ENCODE measurements at places on chromosomes 3 and 15.

DNA sequence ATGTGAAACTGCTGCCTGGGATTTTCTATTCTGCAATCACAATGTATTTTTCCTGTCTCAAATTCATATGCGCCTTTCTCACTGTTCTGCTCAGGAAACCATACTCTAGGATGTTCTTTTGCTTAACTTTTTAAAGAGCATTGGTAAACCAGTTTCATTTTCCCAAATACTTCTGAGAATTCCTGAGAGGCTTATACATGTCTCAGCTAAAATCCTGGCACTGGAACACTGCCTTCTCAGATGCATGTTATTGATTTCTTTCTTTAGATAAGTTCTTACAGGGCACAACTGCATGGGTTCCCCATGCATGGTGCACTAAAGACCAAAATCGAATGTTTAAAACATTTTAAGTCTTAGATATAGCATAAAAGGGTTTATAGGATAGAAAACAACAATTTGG, 178.3 kb upstream of the PLSCR5 start:
- DNase-seq, result no peak

GRCh38 chr3:133124511-133124910, 86.3 kb downstream of the TMEM108 start:
- no peak for DNase-seq

GRCh38 chr15:27127815-27128570, 157.0 kb downstream of the GABRG3 start:
- no peak for DNase-seq

- DNase-seq, result no peak
Observed at GRCh38 chr15:53811530-53811929, 52.1 kb upstream of the WDR72 start.

DNA sequence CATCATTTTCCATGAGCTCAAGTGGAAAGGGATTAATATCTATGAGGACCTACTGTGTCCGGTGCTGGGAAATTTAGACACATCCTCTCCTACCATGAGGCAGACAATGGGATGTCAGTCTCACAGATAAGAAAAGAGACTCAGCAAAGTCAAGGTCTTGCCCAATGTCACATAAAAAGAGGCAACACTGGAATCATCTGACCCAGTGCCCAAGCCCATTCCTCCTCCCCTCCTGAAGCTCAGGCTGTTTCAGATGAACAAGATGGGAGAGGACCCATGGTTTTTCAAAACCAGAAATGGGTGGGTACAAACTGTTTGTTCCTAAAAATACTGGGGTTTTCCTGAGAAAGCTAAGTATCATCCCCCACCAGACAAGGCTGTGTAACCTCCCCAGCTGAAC, 22.2 kb downstream of the POC1A start:
- no peak for DNase-seq

DNA sequence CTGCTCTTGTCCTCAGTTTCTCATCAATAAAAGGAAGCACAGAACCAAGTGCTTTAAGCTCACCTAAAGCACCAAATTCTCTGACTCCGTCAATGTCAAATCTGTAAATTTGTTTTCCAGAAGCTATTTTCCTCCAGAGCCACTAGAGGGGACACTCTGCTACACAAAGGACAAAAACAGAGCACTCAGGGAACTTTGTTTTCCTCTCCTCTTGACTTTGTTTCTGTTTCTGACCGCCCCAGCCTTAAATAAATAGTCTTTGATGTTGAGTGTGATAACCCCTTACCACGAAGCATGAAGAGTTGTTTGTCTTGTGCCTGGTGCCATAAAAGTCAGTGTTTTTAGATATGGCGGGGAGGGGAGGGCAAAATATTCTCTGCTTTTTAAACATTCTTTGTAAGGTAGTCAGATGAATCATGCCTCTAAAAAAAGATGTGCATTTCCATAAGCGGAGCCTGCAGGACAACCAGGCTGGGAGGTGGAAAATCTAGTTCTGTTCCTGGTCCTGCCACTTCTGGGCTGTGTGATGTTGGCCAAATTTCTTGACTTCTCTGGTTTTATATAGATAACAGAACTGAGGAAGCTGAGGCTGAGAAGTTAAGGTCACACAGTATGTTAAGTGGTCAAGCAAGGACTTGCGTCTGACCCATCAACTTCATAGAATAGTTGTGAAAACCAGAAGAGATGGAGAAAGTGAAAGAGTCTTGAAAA, 7.3 kb upstream of the ZBTB38 start:
- DNase-seq, result no peak

DNA sequence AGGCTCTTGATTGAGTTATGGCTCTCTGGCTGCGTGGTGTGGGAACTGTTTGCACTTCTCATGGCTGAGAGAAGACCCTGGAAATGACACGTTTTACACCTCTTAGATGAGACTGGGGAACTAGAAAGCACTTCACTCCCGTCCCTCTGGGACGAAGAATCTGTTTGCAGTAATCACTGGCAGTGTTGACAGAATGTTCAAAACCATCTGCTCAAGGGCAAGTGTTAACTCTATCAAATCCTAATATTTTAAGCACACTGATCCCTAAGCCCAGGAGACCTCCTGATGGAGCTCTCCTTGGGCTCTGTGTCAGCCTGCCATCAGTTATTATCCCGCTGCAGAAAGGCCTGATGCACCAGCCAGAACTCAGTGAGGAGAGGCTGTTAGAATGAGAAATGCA, 323.8 kb upstream of the DNAJC19 start:
- no peak for DNase-seq

- DNase-seq, result no peak
Observed at GRCh38 chr3:45181496-45181895, 35.3 kb upstream of the CDCP1 start.

DNA sequence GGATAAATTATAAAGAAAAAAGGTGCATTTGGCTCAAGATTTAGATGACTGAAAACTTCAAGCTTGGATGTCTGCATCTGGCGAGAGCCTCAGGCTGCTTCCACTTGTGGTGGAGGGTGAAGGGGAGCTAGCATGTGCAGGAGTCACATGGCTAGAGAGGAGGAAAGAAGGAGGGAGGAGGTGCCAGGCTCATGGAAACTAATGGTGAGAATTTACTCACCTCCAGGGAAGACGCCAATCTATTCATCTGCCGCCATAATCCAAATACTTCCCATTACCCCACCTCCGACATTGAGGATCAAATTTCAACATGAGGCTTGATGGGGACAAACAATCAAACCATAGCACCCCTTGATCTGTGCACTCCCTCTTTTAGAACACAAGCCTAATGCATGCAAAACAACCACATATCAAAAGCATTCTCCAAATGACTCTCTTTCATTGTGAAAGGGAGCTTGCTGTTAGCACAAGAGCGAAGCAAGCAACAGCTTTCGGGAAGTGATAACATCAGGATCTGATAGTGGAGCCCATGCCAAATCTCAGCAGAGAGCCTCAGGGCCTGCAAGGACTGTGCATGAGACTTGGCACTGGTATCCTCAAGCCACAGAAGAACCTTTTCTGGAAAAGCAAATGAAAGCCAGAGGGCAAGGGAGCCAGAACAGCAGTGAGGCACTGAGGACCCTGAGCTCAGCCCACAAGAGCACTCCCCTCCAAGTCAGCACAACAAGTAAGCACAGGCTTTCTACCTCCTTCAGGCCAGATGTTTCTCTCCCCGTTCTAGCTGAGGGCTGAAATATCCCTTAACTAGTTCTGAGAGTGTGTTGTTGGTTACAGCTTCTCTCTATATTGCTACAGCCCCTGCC, 50.2 kb upstream of the THBS1 start:
- DNase-seq, result no peak

- DNase-seq, result no peak
Observed at GRCh38 chr3:158809642-158810041, 7.8 kb downstream of the MFSD1 start.

GRCh38 chr3:18724456-18724855, 299.3 kb upstream of the SATB1 start:
- no peak for DNase-seq

GRCh38 chr3:18282507-18282906, 142.6 kb downstream of the SATB1 start:
- no peak for DNase-seq

GRCh38 chr3:89699229-89699628, 591.8 kb downstream of the EPHA3 start:
- no peak for DNase-seq

- DNase-seq, result no peak
Observed at GRCh38 chr3:128488991-128489673, 3.9 kb downstream of the GATA2 start.

GRCh38 chr3:186544281-186544680, at the start of gene CRYGS:
Gene CRYGS, minus strand, starts transcription at chr3:186544380. Its CDS starts 54 bp downstream, at chr3:186544326.
- DNase-seq, result no peak

GRCh38 chr3:27623085-27623753, 98.9 kb downstream of the EOMES start:
- no peak for DNase-seq

GRCh38 chr15:65837301-65838294, 31.7 kb upstream of the RAB11A start:
- DNase-seq, result no peak

DNA sequence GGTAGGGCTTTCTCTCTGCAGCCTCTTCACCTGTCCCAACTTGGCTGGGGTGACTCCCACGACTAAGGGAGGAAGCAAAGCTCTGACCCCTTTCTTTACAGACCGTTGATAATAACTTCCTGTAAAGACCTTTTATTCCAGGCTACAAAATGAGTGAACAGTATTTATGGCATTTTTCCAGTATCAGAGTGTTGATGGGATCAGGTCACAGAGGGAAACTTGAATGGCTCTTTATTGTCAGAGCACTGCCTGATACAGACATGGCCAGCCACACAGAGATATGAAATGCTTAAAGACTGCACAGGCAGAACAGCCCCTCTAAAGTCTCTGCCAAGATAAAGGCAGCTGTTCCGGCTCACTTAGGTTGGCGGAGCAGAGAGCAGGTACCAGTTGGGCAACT, 1033.9 kb upstream of the NR2F2 start:
- no peak for DNase-seq

DNA sequence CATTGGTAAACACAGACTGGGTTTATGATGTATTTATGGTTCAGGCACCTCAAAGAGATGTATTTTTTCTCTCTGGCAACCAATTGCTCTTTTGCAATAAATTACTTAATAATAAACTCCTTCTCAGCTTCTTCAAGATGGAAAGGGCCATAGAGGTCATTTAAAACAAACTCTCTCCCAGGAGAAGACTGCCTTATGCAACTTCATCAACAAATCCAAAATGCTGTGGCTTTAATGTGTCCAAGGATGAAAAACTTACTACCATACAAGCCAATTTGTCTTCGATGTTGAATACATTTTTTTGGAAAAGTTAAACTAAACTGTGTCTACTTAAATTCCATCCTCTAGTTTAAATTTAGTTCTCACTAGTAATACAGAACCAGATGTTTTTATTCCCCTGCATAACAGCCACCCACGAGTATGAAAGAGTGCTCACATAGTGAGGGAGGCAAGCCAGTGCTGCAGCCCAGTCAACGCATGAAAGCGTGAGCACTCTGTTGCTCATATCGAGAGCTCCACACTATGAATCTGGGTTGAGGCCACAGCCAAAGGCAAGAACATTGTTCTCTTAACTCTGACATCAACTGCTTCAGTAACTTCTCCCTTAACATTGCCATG, 761.3 kb upstream of the GRM7 start:
- no peak for DNase-seq

- DNase-seq, result no peak
Observed at GRCh38 chr3:108150200-108150599, 59.4 kb upstream of the CD47 start.

DNA sequence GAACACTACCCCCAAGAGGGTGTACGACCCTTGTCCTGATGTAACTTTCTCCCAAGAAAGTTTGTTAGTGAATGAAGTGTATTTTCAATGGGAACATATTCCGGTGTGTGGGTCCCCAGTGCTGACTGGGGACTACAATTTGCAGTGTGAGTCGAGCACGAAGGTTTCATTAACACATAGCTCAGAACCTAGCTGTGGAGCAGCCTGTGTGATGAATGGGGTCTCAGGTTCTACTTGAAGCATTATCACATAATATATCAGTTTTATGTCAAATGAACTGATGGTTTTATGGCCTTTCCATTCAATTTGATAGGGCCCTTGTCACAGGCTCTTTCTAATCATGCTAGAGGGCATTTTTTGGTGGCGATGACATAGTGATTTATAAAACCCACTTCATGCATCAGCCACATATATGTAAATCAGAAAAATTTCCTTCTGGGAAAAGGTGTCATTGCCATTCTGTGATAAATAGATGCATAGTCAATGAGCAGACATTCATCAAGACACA, 44.1 kb downstream of the RETNLB start:
- no peak for DNase-seq

DNA sequence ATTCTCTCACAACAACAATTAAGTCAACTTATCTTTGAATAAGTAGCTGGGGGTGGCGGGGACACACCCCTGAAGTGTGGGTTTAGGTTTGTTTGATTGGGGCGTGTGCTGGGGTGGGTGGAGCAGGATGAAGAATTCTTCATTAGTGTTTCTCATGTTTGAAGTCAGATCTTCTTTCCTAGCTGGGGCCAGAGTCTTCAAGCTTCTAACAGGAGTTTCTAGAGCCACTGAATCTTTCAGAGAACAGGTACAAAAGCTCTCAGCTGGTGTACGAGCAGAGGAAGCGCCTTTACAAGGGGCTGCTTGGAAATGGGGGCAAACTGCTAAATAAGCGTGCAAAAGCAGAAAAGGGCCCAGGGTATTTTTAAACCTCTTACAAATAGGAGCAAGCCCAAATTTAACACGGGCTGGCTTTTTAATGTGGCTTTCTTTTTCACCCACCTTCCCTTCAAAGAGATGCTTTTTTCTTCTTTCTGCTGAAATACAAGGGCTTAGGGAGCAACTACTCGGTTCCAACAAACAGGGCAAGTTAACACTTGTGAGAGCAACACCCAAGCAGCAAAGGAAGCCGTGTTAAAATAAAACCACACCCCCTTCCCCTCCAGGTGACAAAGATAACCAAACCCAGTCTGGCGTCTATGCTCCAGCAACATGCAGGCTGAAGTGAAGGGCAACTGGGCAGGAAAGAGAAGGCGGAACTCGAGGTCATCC, 86.9 kb upstream of the RASGRP1 start:
- no peak for DNase-seq

- no peak for DNase-seq
Observed at GRCh38 chr3:194714564-194714963, 28.9 kb downstream of the FAM43A start.

DNA sequence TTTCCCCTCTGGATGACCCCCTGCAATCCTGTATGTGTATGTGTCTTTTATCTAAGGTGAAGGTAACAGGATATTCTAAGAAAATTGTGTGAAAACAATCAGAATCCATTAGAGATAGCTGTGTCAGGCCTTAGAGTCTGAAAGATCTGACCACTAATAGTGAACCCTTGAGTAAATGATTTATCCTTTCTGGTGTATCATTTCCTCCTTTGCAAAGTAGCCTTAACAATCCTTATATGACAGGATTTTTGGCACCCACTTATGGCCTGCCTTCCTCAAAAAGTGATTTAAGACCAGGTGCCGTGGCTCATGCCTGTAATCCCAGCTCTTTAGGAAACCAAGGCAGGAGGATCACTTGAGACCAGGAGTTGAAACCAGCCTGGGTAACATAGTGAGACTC, 110.2 kb downstream of the RBPMS2 start:
- no peak for DNase-seq

DNA sequence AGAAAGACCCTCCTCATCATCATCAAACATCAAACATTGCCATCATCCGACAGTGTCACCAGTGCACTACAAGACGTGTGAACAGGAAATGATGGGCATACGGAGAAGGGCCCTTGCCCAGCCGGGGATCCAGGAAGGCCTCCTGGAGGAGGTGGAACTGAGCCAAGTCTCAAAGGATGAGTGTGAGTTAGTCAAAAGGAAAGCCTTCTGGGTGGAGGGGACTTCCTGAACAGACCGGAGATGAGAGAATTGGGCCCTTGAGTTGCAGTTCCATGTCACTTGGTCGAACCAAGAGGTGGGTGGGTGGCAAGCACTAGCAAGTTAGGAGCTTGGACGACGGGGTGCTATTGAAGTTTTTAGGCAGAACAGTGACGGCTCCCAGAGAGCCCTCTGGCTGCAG, 8.5 kb downstream of the SEMA4B start:
- DNase-seq, result no peak

GRCh38 chr3:129575233-129575996, 31.1 kb downstream of the PLXND1 start:
- DNase-seq, result no peak

Data from AG04450 (cell line).